Cardiac fibroblast (primary cell): ENCODE measurements at places on chromosomes 5 and 9.

DNA sequence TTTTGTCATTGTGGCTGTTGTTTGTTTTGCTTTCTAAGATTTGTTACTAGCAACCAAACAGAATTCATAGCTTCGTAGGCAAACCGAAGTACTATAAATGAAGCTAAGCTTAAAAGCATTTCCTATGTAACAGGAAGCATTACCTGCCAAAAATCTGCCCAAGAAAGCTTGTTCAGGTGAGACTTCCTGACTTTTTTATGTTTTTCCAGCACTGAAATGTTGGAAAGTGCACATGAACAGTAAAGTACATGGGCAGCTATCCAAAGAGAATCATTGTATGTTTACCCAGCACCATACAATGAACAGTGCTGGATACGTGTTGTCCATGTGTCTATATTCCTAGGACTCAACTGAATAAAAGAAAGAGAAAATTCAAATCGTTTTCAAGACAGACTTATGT lies 247.1 kb downstream of the NFIB start:
- DNase-seq: no peak

DNA sequence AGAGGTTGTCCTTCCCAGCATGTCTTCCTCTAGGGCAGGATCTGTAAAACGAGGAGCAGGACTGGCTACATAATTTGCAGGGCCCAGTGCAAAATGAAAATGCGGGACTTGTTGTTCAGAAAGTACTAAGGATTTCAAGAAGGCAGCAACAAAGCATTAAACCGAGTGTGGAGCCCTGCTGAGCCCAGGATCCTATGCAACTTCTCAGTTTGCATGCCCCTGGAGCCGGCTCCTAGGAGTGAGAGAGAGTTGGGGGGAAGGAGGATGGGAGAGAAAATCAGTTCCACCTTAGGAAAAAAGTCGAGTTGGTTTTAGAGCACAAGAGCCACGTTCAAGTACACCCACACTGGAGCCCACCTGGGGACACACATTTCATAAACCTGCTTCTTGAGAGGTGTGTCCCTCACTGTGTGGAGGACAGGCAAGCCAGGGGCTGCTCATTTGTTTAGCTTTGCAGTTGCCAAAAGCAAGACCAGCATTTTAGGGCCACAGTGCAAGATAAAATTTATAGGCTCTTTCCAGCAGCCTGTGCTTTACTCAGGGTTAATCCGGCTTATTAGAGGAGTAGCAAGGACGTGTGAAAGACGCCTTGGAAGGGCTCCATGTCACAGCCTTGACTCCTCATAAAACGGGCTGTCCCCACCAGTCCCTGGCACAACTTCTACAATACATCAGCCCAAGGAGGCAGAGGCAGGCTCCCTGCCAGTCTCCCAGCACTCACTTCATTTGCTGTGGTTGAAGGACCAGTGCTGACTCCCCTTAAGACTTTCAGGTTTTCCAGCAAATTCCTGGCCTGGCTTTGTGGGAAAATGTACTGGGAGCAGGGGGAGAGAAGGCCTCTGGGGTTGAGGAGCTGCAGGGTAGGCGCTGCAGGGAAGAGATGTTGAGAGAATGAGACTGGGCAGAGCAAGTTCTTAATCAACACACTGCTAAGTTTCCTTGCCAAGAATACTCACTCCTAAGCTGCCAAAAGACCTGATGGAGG lies 159.7 kb upstream of the SEMA6A start:
- peak; percentile 45 for DNase-seq

GRCh38 chr5:73297430-73297829 lies 124.4 kb downstream of the TMEM174 start:
- no peak for DNase-seq

GRCh38 chr5:115490596-115490995 lies 54.0 kb downstream of the FEM1C start:
- no peak for DNase-seq

DNA sequence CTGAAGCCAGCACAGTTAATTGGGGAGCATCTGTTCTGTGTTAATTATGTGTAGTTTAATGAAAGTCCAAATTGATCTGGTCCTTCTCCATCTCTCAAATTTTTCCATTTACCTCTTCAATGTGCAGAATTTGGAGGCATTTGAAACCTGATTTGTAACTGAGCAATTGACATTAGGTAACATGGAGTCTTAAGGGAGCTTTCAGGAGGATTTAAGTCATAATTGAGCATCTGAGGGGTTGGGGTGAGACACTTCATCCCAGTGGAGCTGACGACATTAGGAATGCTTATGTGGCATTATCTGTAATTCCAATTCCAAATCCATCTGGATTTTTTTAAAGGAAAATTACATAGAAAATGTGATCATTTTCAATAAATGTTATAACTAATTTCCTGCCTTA lies 1015.9 kb downstream of the TLE1 start:
- no peak for DNase-seq

- peak; percentile 68 for DNase-seq
Measured at GRCh38 chr9:94920420-94921091, 194.1 kb downstream of the AOPEP start.

- no peak for DNase-seq
Measured at GRCh38 chr5:8417316-8418048, 548.5 kb downstream of the MTRR start.

DNA sequence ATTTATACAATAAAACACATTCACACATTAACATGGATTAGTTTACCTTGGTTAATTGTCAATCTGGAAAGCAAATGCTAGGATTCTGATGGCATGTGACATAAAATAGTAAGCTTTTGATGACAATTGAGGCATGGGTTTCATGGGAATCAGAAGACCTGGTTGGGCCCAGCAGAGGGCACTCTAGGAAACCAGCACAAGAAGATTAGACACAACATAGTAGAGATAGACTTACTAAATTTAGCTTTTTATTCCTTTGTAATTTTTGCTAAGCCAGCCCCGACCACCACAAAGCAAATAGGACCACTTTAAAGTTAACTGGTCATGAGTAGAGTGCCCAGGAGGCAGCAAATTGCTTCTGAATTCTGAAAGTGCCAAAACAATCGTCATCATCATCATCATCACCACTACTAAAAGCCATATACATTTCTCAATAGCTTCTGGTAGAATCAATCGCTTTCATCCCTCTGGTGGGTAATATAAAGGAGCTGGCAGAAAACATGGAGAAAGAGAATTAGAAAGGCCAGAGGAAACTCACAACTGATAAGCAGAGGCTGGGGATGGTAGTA lies 163.2 kb downstream of the ARRDC3 start:
- DNase-seq: peak; percentile 74

GRCh38 chr5:76742583-76742982 lies 26.7 kb downstream of the F2R start:
- DNase-seq: peak; percentile 52

DNA sequence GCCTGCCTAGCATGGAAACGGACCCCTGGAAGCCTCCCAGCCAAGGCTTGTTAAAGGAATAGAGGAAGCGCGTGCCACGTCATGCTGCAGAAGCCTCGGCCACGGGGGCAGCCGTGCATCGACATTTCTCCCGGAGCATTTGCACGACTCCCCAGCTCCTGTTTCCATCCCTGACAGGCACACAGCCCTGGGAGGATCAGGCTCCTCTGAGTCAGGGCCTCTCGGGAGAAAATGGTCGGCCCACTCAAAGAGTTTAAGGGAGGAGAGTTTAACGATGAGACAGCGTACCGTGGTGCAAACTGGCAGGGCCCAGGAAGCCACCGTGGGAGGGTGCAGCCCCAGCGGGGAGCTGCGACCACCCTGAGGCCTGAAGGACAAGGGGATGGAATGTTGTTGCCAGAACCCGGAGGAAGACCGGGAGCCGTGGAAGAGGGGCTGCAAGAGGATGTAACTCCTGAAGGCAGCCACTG lies 213.6 kb downstream of the PAX5 start:
- peak; percentile 20 for DNase-seq

- peak; percentile 19 for DNase-seq
Measured at GRCh38 chr5:133797167-133797566, 171.3 kb downstream of the C5orf15 start.

GRCh38 chr5:128328446-128328845 lies 209.6 kb downstream of the FBN2 start:
- no peak for DNase-seq

DNA sequence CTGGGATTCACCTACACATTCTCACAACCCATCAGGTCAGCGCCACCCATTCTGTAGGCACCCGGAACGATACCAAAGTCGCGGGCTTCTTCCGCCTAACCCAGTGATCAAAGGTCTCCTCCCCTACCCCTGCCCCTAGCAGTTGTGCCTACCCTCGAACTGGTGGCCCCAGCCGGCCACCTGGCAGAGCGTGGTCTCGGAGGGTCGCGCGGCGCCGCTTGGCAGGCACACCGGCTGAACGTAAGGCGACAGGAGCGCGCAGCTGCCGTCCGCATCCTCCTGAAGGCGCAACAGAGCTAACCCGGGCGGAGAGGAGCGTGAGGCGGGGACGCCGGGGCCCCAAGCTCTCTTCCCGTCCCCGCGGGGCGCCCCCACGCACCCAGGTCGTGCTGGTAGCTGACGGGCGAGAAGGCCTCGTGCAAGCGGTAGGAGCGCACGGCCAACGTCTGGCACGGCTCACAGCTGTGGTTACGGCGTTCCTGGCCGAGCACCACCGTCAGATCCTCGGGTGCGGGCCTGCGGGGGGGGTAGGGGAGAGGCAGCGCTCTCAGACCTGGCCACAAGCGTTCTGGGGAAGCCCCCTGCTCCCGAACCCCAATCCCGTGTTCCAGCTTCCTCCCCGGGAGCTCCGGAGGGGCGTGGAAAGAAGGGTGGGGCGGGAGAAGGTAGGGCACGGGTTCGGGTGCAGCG lies 2.8 kb upstream of the PFN3 start:
- no peak for DNase-seq

- DNase-seq: no peak
Measured at GRCh38 chr5:132262882-132263547, 5.5 kb downstream of the PDLIM4 start.

- DNase-seq: peak; percentile 83
Measured at GRCh38 chr5:58462623-58463230, 2.8 kb upstream of the PLK2 start.

GRCh38 chr5:45774528-45774927 lies 78.3 kb upstream of the HCN1 start:
- DNase-seq: no peak

DNA sequence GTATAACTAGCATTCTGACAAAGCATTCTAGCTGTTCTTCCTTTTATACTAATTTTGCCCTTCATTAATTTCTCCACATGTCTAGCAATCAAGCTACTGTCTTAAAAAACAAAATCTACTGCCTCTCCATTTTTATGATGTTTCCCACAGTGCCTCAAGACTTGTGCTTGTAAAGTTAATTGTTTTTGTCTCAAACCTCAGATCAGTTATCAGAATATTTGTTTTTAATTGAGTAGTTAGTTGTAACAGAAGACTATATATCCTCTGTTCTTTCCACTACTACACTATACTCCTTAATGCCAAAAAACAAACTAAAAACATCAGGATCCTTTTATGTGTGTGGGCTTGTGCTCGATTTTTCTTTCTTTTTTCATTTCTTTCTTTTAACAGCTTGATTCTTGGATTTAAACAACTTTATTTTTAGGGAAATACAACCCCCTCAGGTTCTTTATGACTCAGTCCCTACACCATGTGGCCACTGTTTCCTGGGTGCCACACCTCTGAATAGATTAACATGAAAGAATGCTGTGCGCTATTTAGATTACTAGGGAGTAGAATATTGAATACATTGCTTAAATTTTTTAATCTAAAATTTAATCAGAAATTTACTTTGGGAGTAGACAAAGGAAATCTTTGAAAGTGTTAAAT lies 1.2 kb downstream of the ASPN start:
- DNase-seq: no peak

GRCh38 chr9:113592876-113593575 lies 129.5 kb downstream of the RGS3 start:
- DNase-seq: no peak
